ENCODE measurements at places on chromosomes 4 and X.

GRCh38 chrX:66022632-66023384 is 17.1 kb downstream of the VSIG4 start:
- no peak for DNase-seq

DNA sequence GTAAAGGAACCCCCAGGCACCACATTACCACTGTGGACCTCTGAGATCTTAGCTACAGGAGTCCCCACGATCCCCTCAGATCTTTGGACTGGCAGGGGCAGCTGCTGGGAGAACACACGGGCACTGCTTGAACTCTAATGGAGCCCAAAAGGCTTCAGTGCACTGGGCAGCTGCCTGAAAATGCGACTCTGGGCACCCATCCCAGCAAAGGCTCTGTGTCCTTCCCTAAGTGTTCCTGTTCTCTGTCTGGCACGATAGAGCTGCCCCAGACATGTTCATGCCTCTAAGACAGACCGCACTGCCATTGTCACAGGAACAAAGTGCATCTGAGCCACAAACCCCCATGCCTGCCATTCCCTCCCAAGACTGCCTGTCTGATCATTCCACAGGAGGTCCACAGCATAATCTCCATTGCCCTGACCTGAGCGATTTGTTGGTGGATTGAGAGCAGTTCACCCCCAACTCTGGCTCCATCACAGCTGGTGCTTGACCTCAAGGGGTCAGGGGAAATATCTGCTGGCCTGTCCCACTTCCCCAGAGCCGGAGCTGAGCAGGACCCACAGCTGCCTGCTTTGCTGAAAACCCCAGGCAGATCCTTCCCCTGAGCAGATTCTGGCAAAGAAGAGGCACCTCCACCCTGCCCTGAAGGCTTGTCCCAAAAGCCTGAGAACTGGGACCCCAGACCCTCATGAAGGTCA is 436.0 kb upstream of the INTU start:
- no peak for DNase-seq

DNA sequence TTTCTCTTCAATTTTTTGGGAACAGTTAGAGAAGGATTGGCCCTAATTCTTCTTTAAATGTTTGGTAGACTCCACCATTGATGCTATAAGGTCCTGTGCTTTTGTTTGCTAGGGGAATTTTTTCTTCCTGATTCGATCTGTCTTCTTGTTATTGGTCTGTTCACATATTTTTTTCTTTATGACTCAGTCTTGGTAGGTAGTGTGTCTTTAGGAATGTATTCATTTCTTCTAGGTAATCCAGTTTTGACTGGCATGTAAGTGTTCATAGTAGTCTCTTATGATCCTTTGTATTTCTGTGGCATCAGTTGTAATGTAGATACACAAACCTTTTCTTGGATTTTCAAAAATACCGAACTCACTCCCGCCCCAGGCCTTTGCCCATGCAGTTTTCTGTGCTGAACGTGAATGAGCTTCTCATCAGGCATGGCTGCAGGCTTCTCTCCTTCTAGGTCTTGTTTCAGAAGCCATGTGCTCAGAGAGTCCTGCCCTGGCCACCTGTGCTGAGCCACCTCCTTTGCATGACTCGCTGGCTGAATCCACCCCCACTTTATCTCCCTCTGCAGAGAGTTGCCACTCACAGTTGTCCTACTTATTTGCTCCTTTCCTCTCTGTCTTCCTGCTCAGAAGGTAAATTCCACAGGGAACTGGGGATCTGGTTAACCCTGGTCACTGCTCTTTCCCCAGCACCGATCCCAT is 67.0 kb downstream of the STK32B start:
- no peak for DNase-seq

DNA sequence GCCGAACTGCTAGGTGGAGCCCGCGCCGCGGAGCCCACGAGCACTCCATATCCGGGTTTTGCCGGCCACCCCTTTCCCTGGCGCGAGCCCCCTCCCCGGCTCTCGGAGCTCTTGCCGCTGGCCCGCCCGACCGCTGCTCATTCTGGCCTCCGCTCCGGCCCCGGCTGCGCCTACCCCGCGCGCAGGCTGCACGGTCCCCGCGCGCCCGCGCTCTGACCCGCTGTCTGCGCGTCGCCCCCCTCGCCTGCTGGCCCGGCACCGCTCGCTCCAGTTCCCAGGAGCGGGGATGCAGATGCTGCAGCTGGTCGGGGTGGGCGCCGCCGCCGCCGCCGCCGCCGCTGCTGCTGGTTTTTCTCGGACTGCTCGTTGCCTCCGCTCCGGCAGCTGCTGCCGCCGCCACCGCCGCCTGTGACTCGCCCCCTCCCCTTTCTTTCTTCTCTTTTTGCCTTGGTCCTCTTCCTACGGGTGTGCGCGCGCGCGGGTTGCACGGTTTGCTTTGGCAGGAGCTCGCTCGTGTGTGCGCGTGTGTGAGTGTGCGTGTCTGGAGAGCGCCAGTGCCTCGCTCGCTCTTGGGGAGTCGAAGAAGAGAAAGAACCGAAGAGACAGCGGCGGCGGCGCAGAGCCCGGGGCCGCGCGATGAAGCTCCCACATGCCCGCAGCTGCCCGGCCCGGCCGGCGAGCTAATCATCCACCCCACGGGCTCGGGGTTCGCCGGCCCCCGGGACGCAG is at the start of gene ADGRL3:
Gene ADGRL3 (plus strand): TSS at position 140 of the 729 bp plus-strand sequence.
- DNase-seq = no peak

All from stimulated activated CD4-positive, alpha-beta T cell treated with anti-CD3 and anti-CD28 coated beads, Interleukin-15, amount 100 ng/mL, for 48 hours (primary cell).